GM23338 (cell line): ENCODE measurements at places on chromosomes 16 and 17. TPM values are rescaled to one million over a fixed set of nuclear protein-coding genes. Genes with fewer than 3 reads are reported as not detected.

The RAB37 gene
- 3.4 and 5.2 TPM in 2 replicates for total RNA-seq

GRCh38 chr16:23469814-23470213 lies 16.8 kb upstream of the COG7 start:
- DNase-seq, result no peak

GRCh38 chr17:1090465-1091189 lies 89.2 kb downstream of the ABR start:
- no peak for DNase-seq

DNA sequence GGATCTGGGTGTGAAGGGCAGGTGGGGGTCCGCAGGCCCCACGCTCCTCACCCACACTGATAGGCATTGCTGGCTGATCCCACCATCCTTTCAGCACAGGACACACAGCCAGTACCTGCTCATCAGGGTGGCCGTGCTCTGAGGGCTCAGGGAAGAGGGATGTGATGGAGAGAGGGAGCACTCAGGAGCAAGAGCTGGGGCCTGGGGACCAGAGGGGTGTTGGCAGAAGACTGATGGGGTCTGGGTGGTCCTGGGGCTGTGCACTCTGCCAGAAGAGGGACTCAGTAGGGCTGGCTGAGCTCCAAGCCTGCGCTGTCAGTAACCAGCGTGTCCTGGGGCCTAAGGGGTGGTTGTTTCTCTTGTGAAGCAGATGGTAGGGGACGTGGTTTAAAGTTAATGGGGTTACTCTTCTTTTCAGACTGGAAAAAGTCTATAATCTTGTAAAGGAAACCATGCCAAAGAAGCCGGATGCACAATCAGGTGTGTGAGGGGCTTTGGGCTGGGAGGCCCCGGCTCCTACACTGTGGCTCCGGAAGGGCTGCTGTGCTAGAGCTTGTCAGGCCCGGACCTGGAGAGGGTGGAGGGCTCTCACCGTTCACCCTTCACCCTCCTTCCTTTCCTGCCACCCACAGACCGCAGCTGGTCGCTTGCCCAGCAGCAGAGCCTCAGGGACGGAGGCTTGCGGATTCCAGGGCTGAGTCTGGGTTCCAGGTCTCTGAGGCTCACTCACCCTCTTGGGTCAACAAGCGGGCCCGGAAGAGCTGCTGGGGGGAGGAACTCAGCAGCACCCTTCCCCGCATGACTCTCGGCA lies 27.8 kb downstream of the POLR3E start:
- DNase-seq, result no peak
